ENCODE measurements at places on chromosomes 16 and 17. TPM values are rescaled to one million over a fixed set of nuclear protein-coding genes. Genes with fewer than 3 reads are reported as not detected.

DNA sequence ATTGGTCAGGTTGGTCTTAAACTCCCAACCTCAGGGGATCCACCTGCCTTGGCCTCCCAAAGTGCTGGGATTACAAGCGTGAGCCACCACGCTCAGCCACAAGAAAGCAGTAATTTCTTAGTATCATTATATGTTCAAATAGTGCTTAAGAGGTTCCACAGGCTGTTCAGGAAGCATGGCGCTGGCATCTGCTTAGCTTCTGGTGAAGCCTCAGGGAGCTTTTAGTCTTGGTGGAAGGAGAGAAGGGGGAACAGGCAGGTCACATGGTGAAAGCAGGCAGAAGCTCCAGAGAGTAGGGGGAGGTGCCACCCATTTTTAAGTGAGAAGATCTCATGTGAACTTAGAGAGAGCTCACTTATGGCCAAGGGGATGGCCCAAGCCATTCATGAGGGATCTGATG, 3.7 kb upstream of the SEC14L1 start:
- no peak for DNase-seq

DNA sequence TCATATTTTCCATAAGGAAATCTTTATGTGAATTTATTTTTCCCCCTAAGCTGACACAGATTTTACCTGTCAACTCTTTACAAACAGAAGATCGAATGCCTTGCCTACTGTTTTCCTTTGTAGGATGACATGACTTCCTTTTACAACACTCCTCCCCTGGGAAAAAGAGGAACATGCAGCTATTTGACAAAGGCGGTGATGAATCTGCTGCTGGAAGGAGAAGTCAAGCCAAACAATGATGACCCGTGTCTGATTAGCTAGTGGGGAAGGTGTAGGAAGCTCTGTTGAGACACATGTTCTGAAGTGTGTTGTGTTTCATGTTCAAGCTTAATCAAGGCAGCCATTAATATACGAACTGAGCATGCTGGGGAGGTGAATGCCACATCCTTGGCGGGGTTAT, 238.0 kb downstream of the PHKB start:
- no peak for DNase-seq

The ZSCAN10 gene
- not detected for total RNA-seq

The C16orf92 gene
- not detected for total RNA-seq

- DNase-seq: no peak
Observed at GRCh38 chr16:86455640-86456039, 54.7 kb upstream of the FOXF1 start.

GRCh38 chr17:44219616-44220212, at the start of gene UBTF:
TSS of gene UBTF (minus strand) at chr17:44219675. CDS start at chr17:44218229, 1,446 bp downstream.
- DNase-seq: no peak

- no peak for DNase-seq
Observed at GRCh38 chr17:40281663-40282062, 6.0 kb upstream of the CDC6 start.

GRCh38 chr17:42659079-42659931, at the start of gene TUBG2:
TSS of gene TUBG2 (plus strand) at chr17:42659284. CDS start at chr17:42659504, 220 bp downstream.
- no peak for DNase-seq

The RAMP2 gene
- total RNA-seq: not detected

DNA sequence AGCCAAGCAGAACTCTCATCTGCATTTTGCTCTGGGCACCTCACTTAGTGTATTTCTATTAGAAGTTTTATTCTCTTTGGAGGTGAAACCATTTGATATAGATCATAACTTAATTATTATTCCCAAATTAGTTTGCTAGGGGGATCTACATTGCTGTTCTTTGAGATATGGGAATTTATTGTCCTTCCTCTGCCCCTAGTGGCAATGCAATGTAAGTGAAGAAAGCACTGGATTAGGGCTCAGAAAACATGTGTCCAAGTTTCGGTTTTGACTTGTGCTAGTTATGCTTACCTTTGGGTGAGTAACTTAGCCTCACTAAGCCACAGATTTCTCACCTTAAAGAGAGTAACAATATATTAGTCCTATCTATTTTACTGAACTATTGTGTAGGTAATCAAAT, 2.9 kb downstream of the KRT39 start:
- no peak for DNase-seq

The CACNG3 gene
- not detected for total RNA-seq
